Activated CD4-positive, alpha-beta T cell treated with anti-CD3 and anti-CD28 coated beads, Interleukin-2, amount 50 U/mL, for 24 hours (primary cell): ENCODE measurements at places on chromosomes 2 and 18.
A peak's percentile ranks its signal among the peaks of the same experiment; 100 is the strongest.

GRCh38 chr18:10032331-10033015 lies 118.7 kb downstream of the VAPA start:
- DNase-seq = no peak

DNA sequence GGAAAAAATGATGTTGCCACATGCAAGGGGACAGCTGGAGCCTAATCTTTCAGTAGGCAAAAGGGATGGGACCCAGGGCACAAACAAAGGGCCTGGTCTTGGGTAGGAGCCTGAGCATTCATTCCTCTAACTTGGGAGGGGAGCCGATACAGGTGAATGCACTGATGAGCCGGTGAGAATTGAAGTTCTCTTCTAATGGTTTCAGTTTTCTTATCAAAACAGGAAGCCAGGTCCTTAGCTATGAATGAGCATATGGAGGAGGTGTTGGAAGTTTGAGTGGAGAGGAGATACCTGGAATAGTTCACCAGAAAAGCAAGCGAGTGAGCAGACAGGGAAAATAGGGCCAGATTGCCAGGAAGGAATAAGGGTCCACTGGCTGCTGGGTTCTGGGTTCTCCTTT lies 10.1 kb downstream of the DPP4 start:
- DNase-seq = no peak

GRCh38 chr2:236530512-236530911 lies 39.1 kb upstream of the ACKR3 start:
- no peak for DNase-seq

- DNase-seq = no peak
Measured at GRCh38 chr18:75638776-75639471, 211.4 kb upstream of the SMIM21 start.

- no peak for DNase-seq
Measured at GRCh38 chr18:44557616-44558151, 123.0 kb upstream of the SETBP1 start.

- no peak for DNase-seq
Measured at GRCh38 chr2:196987298-196987648, 60.8 kb upstream of the PGAP1 start.

DNA sequence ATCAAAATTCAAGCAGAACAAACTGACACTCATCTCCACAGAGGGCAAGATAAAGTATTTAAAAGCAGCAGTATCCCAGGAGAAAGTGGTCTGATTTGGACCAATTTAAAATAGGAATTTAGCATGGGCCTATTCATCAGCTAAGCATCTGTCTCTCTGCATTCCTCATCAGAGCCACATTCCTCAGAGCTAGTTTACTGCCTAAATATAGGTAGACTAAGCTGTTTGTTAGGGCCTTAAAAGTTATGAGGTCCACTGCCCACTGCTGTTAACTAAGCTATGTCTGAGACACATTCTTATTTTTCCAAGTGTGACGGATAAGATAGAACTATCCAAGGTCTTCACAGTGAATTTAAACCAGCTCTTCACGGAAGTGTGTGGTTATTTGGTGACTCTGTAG lies 17.6 kb downstream of the NEB start:
- no peak for DNase-seq

DNA sequence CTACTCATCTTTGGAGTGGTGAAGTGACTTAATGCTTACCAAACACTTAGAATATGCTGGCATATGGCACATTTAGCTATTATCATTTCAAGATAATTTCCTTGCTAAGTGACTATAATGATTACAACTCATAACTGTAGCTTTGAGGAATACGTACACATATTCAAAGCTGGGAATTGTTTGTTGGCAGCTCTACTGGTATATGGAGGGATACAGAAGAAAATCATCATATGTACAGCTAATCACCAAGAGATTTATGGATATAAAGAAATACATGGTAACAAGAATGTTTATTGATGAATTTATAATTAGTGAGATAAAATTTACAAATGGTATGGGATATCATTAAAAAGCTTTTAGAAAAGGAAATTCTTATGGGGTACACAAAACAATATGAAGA lies 207.2 kb downstream of the GALNT13 start:
- no peak for DNase-seq

GRCh38 chr2:38778687-38779082 lies 675 bp downstream of the GEMIN6 start:
- DNase-seq = no peak

- DNase-seq = no peak
Measured at GRCh38 chr2:204571041-204571440, 25.8 kb downstream of the PARD3B start.

DNA sequence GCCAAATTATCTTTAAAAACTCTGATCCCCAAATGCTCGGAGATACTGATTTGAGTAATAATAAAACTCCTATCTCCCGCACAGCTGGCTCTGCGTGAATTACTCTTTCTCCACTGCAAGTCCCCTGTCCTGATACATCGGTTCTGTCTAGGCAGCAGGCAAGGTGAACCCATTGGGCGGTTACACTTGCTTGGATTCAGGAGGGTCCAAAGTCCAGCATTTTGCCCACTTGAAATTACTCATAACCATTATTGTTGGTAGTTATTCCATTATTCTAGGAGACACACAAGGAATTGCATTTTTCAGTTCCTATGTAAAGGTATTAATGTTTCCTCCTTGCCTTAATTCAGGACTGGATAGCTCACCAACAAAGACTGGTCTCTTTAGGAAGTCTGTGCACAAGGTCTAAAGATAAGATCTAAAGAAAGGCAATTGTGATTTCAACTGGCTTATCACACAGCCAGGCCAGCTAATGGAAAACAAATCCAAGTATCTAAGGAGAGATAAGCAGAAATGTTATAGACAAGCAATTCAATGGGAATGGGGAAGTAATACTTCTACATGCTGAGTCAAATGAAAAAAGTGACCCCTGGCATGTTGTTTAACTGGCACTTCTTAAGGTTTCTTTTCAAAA lies 23.2 kb upstream of the NPC1 start:
- no peak for DNase-seq

- no peak for DNase-seq
Measured at GRCh38 chr2:239506101-239506857, 105.5 kb upstream of the HDAC4 start.

DNA sequence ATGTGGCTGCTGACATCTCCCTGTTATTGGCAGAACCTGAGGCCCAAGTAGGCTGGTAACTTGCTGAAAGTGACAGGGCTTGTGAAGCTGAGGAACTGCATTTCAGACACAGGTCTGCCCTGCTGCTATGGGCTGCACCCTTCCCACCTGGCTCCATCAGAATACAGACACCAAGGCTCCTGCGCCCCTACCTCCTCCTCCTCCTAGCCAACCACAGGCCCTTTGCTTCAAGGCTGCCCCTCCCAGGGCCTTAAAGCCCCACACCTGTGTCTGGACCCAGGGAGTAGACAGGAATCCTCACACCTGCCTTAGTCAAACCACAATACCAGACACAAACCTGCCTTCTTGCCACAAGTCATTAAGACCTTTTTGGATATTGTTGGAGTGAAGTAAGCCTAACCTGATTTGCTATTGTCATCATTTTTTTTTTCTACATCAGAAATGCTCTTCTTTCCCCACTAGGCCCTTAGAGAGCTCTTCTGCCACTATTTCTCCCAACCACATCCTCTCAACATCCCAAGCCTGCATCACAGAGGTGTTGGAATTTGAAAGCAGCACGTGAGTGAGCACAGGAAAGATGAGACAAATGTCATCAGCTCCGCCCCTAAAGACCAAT lies 489.7 kb downstream of the EIPR1 start:
- DNase-seq = no peak

- DNase-seq = no peak
Measured at GRCh38 chr18:11872479-11873136, 21.4 kb downstream of the CHMP1B start.

GRCh38 chr2:17328161-17328560 lies 190.1 kb downstream of the RAD51AP2 start:
- no peak for DNase-seq

- DNase-seq = no peak
Measured at GRCh38 chr2:72138011-72138881, 9.4 kb downstream of the CYP26B1 start.

DNA sequence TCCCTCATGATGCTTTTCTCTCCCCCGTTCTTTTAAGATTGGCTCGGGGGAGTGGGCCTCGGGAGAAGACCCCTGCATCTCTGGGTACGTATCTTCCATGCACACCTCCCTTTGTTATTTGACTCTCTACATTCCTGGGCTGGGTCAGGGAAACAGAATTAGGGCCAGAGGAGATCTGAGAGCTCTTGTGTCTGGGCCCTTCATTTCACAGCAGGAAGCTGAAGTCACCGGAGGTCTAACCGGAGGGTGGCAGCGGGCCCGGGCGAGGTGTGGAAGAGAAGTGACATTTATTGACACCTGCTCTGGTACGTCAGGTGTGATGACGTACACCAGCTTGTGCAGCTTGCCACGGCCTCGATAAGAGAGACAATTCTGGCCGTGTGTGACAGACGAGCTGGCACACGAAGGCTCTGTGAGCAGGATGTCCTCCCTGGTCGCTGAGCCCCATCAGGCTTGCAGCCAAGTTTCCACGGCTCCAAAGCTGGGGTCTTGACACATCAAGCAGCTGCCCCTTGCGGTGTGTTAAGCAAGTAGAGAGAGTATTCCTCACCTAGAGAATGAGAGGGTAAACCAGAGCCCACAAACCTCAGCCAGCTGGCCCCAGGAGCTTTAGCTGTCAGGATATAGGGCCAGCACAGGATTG lies 30.4 kb downstream of the TOGARAM2 start:
- DNase-seq = peak; percentile 12

GRCh38 chr2:80238692-80239469 lies 65.7 kb downstream of the LRRTM1 start:
- peak; percentile 1 for DNase-seq

GRCh38 chr2:143960177-143960576 lies 559.7 kb downstream of the ZEB2 start:
- no peak for DNase-seq

GRCh38 chr2:96533292-96534073 lies 3.1 kb upstream of the ARID5A start:
- no peak for DNase-seq

- no peak for DNase-seq
Measured at GRCh38 chr2:158184556-158185343, 83.1 kb downstream of the UPP2 start.

DNA sequence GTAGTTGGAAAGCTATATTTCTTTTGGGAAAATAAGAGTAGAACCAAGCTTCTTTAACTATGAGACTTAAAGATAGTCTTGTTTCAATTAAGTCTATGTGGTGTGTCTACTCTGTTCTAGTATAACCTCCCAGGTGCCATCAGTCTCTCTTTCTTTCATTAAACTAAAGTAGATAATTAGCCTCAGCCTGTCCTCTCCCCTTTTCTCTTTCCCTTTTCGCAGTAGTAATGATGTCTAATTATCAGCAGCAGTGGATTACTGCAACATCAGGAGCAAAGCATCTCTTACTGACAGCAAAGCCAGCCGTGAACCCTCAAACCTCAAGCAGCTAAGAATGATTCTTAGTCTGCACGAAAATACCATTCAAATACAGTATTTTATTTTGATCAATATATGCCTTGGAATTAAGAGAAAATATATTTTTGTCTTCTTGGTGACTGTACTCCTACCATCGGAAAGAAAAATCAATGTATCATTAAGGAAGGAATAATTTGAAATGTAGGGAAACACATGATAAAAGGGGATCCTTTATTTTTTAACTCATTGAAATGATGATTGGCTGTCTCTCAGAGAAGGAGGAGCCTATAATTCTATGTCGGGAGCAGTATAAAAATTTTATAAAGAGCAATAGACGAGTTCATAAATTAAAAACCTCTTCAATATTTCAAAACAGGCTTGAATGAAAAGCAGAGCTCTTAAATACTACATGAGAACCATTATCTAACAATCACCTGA lies 4.5 kb downstream of the NOL4 start:
- DNase-seq = no peak

- DNase-seq = no peak
Measured at GRCh38 chr2:208183972-208184705, 5.7 kb downstream of the C2orf80 start.
